ENCODE measurements at places on chromosomes 7 and 10.

DNA sequence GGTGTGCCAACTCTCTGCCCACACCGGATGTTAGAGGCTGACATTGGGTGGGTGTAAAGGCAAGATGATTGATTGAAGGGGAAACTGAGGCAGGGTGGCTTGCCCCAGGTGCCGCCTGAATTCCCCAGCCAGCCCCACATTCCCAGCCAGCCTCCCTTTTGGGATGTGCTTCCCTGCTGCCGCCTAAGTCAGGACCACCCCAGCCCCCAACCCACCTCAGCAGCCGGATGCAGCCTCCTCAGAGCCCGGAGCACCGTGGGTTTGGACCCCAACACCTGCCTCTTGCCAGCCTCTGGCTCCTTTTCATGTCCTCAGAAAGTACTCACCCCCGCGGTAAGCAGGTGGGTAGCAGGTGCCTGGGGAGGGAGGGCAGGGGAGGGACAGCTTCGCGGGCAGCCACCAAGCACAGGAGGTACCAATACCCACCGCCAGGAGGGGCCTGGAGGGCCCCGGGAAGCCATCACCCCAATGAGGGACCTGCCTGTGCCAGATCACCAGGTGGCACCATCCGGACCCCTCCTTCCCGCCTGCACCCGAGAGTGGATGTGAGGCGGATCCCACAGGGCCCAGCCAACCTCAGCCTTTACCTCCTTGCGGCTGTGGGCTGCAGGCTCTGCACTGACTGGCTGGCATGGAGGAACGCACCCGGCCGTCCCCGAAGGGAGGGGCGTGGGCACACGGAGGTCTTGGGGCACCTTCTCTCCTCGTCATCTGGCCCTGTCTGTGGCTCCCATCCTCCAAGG lies 60.5 kb downstream of the PWWP2B start:
- no peak for DNase-seq

- DNase-seq = no peak
These were observed 604.0 kb downstream of the INHBA start for GRCh38 chr7:41098846-41099245.

DNA sequence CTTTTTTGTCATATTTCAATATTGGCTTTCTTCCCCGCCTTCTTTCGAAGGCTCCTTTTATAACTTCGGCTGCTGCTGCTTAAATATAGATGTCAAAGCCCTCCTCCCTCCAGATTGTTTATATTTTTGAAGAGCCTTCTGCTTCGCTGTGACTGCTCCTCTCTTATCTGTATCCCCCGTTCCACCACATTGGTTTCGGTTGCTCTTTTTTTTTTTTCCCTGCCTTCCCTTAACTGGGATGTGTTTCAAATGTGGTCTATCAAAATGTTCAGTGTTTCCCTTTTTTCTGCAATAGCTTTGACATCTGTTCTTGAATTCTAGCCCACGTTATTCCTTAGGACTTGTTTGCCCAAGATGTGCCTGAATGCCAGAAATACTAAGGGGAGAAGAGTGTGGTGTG lies 96.4 kb downstream of the CUX1 start:
- DNase-seq = no peak

- no peak for DNase-seq
These were observed 72.2 kb downstream of the ZNF783 start for GRCh38 chr7:149334219-149334618.

GRCh38 chr10:31347705-31348104 lies 28.7 kb downstream of the ZEB1 start:
- DNase-seq = no peak

DNA sequence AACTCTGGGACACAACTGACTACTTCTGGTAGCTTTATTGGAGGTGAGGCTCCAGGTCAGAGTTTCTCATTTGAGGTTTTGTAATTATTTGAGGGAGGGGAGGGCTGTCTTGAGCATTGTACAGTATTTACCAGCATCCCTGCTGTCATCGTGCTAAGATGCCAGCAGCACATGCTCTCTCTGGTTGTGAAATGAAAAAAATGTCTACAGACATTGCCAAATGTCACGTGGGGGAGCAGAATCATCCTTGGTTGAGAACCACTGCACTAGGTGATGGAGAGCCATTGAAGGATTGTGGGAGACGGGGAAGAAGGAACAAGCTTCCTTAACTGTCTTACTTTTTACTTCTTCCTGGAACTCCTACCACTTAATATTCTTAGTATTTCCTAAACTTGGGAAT lies 5.0 kb downstream of the SEPTIN7 start:
- no peak for DNase-seq

- DNase-seq = no peak
These were observed 223.3 kb downstream of the TWIST1 start for GRCh38 chr7:18894155-18894554.

GRCh38 chr7:96080027-96080426 lies 241.9 kb downstream of the SLC25A13 start:
- no peak for DNase-seq

GRCh38 chr7:18798088-18798906 lies 302.7 kb downstream of the HDAC9 start:
- DNase-seq = no peak

GRCh38 chr10:108443636-108444035 lies 1279.1 kb upstream of the SORCS1 start:
- no peak for DNase-seq

DNA sequence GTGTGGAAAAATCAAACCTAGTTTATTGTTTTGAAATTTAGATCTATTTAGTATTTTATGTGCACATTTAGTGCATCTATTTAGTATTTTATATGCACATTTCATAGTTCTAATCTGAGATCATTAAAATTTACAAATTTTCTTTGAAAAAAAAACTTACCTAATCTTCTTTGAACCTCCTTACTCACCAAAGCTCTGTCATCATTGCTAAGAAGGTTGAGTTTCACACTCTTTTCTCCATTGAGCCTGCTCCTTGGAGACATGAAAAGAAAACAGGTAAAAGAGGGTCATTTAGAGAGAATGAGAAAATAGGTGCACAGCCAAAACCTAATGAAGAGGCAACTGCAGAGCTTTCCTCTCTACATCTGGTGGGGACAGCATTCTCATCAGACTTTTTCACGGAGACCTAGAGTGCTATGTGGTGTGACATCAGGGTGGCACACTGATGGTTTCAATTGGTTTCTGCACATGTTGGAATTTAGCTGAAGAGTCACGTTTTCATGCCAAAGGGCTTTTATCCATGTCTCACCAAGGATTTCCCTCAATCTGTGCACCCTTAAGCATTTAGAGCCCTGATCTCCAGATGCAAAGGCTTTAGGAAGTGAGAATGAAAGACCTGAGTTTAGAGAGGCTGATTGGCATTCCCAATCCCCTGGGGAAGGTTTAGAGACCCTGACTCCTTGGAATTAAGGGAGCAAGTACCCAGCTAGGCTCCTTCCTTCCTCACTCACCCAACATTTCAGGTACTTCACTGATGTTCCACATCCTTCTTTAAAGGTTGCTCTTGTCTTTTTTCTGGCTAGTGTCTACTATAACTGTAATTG lies 89.2 kb upstream of the CAPZA2 start:
- DNase-seq = no peak

GRCh38 chr10:110479710-110480109 lies 18.0 kb upstream of the DUSP5 start:
- no peak for DNase-seq

DNA sequence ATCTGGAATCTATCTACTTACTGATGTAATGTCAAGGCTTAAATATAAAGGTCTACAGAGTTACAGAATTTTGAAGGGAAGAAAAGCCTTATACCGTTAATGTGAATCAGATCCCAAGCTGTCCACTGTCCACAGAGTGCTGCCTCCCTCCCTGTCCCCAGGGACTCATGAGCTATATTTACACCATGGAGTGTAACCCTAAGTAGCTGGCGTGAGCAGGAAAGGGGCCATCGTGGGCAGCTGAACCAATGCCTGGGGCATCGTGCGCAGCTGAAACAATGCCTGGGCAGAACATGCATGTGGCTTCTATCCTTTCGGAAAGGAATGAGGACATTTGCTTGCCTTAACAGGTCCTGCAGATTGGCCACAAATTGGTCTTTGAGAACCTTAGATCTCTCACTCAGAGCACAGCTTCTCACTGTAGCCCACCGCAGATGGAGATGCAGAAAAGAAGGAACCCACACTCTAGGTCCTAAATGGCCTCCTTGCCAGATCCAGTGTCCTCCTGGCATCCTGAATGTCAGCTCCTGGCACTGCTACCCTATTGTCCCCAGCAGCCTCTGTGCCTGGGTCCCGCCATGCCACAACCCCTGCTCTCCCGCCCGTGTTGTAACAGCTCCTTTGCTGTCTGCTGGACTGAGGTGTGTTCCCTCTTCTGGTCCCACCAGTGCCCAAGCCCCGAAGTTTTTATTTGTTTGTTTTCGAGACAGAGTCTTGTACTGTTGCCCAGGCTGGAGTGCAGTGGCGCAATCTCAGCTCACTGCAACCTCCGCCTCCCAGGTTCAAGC lies 30.3 kb downstream of the CCDC3 start:
- DNase-seq = no peak

GRCh38 chr7:144854839-144855424 lies 19.1 kb upstream of the TPK1 start:
- DNase-seq = no peak

DNA sequence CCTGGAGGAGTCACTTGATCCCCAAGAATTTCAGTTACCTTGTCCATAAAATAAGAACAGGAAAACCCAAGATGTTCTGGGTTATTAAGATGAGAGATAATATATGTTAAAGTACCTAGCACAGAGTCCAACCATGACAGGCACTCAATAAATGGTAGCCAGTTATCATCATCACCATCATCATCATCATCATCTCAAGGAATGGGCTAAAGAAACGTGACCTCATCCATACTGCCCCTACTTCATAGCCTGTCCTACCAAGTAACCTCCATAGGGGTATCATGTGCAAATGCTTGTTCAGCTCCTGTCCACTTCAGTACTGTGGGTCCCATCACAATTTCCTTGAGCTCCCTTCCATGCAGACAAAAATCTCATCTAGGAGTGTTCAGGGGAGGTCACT lies 14.4 kb downstream of the FGFR2 start:
- no peak for DNase-seq

DNA sequence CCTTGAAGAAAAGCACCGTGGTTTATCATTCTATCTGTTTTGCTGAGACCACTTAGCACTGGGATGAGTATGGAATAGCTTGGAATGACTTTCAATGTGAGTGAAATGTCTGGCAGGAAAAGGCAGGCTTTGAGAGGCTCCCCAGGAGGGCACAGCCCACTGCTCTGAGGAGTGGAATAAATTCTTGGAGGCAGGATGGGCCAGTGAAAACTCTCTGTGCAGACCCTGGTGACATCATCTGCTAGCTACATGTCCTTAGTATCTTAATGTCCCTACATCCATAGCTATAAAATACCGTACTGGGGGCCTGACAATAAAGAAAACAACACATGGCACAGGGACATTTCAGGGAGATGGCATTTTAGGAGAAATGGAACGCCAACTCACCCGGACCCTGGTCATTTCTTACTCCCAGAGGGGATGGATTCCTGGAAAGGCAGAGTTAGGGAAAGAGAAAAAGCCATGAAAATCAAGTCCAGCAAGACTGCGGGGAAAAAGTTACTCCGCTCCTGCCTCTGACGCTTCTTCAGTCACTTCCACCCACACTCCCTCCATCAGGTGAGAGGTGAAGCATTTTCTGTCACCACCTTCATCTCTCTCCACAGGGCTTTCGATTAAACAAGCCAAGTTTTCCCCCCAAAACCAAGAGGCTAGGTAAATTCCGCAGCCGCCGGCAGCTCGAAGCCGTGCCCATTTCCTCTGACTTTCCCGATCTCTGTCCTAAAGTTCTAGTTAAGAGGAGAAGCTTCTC lies 991 bp downstream of the ZNF239 start:
- no peak for DNase-seq

GRCh38 chr10:113939212-113939860 lies 84.9 kb downstream of the NHLRC2 start:
- DNase-seq = no peak

DNA sequence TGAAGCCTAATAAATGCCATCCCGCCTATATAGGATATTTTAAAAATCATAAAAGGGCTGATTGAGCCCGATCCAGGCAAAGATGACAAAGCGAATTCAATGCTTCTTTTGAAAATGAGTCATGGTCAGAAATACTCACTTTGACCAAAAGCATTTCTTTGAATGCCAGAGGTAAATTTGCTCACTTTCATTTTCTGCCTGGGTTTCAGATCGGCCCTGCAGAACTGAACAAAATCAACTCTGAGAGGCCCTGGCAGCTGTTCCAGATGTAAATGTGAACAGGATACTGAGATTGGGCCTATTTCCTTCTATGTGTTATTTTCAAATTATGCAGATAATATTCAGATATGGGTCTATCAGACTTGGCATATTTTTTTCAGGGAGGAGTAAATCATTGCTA lies 114.8 kb upstream of the ARID5B start:
- DNase-seq = no peak

DNA sequence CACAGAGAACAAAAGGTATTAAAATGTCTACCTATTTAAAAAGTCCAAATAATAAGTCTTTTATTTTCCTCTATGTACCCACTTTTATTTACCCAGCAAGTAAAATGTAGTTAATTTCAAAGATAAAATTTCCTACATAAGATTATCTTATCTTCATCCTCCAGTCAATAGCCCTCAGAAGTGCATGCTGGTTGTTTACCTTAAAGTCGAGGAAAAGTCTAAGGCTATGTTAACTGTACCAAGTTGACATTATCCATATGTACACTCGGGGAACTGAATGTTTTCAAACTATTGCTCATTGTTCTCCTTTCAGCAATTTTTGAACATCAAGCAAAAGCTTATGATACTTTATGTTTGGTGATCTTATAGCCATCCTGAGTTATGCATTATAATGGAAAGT lies 24.1 kb upstream of the LIPF start:
- DNase-seq = no peak

DNA sequence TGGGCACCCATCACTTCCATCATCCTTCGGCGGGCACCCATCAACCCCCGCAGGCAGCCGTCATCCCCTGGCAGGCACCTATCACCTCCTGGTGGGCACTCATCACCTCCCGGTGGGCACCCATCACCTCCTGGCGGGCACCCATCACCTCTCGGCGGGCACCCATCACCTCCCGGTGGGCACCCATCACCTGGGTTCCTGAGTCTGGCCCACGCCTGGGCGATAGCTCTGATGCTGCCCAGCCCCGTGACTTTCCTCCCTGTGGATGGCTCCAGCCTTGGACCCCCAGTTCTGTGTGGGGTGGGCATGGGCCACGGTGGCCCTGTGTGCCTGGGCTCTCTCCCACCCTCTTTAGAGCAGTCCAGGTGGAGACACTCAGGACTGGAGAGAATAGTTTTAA lies 29.0 kb downstream of the PFKFB3 start:
- no peak for DNase-seq

DNA sequence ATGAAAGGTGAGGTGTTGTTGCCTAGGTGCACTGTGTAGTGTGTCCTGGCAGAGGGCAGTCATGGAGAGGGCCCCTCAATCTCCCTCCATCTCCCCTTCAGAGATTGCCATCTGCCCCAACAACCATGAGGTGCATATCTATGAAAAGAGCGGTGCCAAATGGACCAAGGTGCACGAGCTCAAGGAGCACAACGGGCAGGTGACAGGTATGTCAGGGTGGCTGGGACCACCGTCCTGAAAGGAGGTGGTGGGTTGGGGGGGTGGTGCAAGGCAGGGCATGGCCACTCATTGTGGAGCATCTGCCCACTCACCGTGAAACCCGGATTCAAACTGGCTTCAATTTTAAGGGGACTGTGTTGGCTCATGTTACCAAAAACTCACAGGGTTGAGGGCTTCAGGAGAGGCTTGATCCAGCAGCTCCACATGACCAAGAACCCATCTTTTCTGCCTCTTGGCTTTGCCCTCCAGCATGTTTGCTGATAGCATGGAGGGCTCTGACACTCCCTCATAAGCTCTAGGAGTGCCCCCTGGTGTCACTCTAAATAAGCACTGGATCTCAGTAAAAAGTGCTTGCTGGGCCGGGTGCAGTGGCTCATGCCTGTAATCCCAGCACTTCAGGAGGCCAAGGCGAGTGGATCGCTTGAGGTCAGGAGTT lies 12.2 kb downstream of the ARPC1B start:
- DNase-seq = no peak

- no peak for DNase-seq
These were observed 501 bp downstream of the TFPI2 start for GRCh38 chr7:93890041-93890463.
